Daoy (cell line): ENCODE measurements at places on chromosomes 7 and 10. TPM values are rescaled to one million over a fixed set of nuclear protein-coding genes. Genes with fewer than 3 reads are reported as not detected.

The CLDN4 gene
- 0.15 and 1.4 TPM in 2 replicates for total RNA-seq

DNA sequence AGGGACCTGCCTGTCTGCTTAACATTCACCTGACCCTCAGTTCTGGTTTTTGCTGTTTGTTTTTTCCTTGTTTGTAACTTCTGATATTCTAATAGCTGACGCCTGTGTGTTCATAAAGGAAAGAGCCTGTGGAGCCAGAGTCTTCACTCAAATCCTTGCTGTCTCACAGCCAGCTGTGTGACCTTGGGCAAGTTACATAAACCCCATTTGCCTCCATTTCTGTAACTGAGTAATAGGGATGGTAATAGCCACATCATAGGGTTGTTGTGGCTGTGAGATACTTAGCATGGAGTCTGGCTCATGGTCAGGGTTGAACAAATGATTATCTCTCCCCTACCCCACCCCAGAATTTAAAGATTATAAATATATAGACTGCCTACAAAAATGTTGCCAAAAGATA lies 27.0 kb downstream of the WBP1L start:
- no peak for DNase-seq

DNA sequence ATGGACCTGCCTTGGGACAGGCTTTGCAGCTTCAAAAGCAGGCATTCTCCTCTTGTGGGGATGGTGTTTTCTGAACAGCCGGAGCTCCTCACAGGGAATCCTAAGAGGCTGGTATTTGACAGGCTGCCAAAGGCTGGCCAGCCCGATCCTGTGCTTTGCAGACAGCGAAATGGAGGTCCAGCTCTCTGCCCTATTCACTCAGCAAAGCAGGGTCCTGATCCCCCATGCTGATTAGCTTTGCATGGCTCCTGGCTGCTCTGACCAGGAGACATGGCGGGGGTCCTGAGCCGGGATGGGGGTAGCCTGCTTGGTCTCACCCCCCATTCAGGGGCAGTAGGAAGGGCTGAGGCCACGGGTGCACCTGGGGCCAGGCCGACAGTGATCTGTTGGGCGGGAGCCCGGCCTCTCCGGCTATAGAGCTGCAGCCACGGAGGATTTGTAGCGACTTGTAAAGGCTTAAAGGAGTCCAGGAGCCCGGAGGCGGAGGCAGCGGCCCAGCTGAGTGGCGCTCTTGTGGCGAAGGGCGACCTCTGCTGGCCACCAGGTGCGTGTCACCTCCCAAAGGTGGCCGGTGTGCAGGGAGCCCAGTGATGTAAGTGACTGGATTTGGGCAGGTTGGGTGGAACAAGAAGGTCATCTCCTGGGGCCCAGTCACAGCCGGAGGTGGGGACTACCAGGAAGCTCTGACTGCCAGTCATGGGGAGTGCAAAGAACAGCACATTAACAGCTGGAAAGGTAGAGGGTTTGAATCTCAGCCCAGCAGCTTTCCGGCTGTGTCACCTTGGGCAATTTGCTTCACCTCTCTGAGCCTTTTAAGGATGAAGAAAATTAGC lies 126.5 kb downstream of the ZMIZ1 start:
- peak; percentile 80 for DNase-seq

- DNase-seq = no peak
These were observed 176.0 kb upstream of the KCND2 start for GRCh38 chr7:120097020-120097419.

The CALHM3 gene
- 0.29 TPM in 1 of 2 replicates, not detected in the other for total RNA-seq

DNA sequence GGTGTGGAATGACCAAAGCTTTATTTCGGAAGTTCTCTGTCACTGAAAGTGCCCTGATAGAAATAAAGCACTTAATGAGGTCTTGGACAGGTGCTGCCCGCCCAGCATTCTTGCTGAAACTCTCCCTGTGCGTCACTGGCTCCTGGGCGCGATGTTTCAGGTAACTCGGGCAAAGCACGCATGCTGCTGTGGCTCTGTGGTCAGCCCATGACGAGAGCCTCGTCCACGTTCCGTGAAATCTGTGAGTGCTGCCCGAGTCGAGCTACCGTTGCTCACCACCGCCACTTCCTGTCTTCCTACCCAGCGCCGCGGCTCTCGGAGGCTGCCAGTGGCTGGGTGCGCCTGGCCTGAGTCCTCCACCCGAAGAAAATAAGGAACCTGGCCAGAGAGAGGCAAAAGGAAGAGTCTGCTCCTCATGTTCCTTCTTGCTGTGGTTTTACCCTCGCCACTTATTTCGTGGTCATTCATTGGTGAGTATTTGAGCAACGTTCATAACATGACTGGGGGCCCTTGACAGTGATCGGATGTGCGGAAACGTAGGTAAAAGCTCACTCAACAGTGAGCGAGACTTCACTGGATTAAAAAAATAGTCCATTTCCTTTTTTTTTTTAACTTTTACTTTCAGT lies 95.5 kb downstream of the MAP3K8 start:
- DNase-seq = peak; percentile 16
